B cell (primary cell): ENCODE measurements at places on chromosomes 6 and 20.
A peak's percentile ranks its signal among the peaks of the same experiment; 100 is the strongest.

- DNase-seq, result no peak
These were observed 437.6 kb upstream of the PLCB4 start for GRCh38 chr20:8631271-8631670.

- DNase-seq, result peak; percentile 43
These were observed 195.2 kb downstream of the BACH2 start for GRCh38 chr6:90101403-90101802.

DNA sequence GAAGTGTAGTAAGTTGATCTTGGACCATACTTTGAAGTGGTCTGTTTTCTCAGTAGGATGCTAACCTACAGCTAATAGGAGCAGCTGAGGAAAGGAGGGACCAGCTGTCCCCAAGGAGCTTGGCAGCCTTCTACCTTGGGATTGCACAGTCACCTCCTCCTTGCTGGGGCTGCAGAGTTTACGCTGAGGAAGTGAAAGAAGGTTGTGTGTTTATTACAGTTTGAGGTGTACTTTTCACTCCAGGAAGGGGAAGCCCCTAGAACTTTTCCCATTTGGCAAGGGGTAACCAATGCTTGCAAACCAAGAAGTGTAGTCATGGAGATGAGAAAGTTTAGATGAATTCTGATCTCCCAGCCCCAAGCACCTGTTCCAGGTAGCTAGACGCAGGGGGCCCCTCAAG, 58.8 kb downstream of the BMP6 start:
- DNase-seq, result peak; percentile 18

DNA sequence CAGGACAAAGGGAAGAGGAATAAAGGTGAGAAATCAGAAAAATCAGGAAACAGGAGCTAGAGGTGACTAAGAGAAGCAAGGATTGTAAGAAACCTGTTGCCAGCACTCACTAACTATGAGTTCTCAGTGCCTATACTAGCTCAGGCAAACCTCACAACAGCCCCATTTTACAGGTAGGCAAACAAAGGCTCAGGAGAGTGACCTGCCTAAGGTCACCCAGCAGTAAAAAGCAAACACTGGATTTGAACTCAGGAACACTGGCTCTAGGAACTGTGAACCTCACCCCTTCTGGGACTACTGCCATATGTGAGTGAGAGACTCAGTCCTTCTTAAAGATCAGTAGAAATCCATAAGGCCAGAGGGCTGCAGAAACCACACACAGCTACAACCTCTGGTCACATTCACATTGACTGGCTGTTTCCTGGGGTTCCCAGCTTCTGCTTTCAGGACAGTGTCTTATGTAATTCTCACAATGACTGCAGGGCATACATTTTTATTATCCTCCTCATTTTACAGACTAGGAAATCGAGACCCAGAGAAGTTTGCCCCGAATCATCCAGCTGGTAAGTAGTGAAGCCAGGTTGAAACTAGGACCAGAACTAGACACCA, 80.7 kb upstream of the MAFB start:
- no peak for DNase-seq

DNA sequence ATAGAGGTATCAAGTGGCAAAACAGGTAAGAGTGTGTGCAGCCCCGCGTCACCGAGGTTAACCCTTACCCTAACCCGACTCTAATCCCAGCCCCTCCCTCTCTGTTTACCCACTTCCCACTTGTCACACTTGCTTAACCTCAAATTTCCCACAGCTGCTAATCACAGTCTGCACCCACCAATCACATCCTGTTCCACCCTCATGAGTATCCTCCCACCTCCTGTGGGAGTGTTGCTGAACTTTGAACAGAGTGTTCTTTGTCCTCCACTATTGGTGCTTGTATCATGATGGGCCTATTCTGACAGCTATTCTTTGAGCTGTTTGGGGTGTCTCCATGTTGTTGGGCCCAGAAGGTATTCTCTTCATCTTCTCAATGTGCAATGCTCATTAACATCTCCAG, 487.8 kb downstream of the PTPRT start:
- DNase-seq, result no peak

DNA sequence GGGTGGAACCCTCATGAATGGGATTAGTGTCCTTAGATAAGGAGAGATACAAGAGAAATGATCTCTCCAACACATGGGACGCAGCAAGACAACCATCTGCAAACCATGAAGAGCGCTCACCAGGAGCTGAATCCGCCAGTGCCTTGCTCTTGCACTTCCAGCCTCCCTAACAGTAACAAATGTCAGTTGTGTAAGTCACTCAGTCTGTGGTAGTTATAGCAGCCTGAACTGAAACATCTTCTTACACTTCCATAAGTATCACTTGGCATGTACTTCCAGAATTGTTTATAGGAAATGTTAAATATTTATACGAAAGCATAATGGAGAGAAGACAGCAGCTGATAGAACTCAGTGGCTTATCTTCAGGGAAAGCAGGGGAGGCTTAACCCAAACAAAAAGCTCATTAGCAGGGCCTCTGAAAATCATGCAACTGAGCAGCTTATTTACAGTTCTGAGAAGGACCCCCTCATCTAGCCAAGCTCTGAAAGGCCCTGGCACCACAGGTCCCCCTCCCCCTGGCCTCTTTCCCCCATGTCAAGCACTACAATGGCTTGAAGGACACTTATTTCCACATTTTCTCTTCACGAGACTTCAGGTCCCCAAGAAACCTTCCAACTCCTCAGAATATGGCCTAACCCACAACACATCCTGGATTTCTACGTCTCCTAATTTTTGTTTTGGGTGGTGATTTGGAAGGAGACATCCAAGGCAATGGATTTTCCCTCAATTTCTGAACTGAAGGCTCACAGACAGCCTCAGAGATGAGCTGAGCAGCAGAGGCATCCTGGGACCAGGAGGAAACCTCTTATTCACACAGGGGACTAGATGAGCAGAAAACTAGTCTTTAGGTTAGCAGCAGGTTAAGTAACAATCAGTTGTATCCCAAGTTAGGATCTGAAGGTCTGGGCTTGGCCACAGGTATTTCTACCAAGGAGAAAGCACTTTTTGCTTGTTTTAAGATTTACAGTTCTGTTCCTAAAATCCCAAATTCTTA, 49.1 kb downstream of the GCLC start:
- DNase-seq, result no peak

DNA sequence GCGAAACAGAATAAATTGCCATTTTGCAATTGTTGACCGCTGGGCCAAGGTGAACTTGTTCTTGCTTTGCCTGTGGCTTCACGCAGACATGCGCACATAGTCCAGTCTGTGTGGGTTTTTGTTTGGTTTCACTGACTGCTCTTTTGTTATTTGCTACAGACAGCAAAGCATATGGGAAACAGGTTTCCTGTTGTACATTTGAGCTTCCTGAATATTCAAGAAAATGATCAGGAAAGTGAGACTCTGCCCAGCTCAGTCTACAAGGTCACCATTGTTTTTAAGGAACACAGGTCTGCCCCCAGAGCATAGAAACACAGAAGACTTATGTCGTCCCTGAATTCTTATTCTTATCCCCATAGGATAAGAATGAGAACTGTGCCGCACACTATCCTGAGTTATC, 55.6 kb downstream of the SASH1 start:
- DNase-seq, result no peak

GRCh38 chr6:109059153-109059552, 35.5 kb downstream of the SESN1 start:
- DNase-seq, result no peak

DNA sequence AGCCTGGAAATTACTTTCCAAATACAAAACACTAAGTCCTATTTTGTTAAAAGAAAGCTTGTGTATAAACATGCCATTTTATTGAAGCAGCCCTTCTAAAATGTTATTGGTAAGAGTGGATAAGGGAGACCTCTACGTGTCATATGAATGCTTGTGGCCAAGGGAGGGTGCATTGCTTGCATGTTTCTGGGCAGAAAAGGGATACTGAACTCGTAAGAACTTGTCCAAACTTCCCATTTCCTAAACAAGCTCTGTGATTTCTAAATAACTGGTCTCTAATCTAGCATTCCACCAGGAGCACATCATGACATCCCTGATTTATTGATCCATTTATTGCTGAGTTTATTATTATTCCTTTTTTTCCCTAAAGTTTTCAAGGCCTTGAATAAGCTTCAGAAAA, 474.1 kb downstream of the CD109 start:
- no peak for DNase-seq

DNA sequence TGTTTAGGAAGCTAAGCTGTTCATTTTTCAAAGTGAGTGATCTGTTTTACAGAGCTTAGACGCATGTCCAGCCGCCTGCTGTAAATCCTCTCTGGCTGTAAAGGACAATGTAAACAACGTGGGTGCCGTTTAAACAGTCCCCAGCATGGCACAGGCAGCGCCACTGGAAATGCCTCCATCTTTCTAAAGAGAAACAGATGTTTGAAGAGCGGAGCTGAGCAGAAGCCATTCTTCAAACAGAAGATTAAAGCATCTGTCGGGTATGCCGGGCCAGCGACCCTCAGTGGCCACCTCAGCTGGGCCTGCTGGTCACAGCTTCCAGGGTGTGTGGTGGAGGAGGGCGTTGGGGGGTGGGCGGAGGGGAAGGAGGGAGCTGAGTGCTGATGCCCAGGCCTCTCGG, 138.6 kb downstream of the ERMARD start:
- DNase-seq, result no peak

- DNase-seq, result no peak
These were observed 1.3 kb downstream of the LY6G6C start for GRCh38 chr6:31720196-31720770.

DNA sequence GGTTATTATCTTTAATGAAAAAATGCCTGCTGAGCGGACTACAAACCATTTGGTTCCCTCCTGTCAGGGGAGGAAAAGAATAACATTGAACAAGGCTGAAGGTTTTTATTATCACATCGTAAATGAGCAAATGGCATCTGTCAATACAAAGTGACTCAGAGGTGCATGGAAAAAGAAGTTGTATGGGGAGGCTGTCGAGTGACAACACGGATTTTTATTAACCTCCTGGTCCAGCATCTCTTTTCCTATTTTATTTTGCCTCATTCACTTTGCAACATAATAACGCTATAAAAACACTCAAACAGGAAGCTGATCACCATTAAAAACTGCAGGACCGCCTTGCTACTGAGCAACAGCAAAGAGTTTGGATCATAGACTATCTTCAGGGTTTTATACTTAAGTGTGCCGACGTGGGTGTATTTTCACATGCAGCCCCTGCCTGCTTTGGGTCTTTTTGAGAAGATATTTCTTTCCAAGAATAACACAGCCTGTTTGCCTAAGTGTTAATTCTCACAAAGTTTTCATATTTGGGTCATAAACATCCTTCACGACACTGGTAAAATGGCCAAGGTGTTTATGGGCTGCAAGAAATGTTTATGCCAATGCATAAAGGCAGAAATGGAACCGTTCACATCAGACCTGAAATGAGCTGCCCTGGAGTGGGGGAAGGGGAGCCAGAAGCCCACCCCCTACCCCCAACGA, 132.1 kb upstream of the SALL4 start:
- DNase-seq, result no peak

DNA sequence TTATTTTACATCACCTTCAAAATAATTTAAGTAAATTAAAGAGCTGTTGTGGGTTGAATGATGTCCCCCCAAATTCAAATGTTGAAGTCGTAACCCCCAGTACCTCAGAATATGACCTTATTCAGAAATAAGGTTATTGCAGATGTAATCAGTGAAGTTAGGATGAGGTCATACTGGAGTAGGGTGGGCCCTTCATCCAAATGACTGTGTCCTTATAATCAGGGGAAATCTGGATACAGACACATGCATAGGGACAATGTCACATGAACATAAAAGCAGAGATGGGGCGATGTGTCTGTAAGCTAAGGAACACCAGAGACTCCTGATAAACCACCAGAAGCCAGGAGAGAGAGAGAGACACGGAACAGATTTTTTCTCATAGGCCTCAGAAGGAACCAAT, 13.3 kb upstream of the IL20RA start:
- no peak for DNase-seq

DNA sequence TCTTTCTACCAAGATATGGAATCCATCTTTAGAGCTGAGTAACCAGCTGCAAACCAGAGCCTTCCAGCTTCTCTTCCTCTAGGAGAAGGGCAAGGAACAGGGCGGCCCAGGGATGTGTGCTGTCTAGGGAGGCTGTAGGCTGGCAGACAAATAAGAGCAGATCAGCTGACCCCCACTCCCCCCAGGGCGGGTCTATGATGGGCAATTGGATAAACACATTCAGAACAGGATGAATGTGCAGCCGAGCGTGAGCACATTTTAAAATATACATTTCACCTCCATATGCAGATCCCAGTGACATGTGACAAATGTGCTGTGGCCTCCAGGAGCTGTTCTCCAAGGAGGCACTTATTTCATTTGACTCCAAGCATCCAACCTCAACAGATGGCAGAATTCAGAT, 580.1 kb downstream of the PTPRT start:
- no peak for DNase-seq

- no peak for DNase-seq
These were observed 861.1 kb downstream of the DHX35 start for GRCh38 chr20:39823224-39823623.

DNA sequence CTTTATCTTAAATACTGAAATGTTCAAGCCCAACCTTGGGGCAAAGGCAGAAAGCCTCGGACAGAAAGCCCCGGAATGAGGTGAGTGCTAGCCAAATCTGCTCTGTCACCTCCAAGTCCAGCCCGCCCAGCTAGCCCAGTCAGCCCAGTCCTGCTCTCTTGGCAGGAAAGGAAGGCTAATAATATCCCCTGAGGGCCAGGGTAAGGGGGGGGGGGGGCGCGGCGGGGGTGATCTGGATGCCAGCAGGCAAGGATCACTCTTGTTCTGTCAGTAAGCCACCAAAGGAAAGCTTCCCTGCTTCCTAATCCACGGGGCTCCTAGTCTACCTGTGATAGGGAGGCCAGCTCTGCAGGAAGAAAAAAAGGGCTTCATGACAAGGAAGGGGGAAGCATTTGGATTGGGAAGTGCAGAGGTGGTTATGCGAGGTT, 1.1 kb downstream of the NDRG3 start:
- no peak for DNase-seq

DNA sequence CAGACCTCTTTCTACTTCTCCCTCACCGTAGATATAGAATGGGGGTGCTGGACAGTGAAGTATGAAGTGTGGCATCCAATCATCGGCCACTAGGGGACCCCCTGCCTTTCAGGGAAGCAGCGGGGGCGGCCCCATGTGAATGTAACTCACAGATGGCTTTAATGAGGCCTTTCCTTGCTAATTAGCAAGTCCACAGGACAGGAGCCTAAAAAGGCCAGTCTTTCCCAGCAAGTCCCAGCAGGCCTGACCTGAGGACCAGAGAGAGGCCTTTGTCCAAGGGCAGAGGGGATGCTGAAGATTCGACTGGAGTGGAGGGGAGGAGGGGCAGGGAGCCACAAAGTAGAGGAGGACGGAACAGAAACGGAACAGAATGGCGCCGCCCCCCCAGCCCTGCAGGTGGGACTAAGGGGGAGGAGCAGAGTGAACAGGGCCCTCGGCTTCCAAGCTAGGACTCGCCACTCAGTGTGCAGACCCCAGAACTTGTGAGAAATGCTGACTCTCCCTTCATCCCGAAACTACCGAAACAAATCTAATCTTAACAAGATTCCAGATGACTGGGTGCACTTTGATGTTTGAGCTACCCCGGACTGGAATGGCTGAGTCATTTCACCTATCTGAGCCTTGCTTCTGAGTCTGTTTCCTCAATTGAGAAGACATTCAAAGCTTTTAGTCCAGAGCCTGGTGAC, 5.8 kb downstream of the C6orf132 start:
- DNase-seq, result peak; percentile 74
